AG04449 (cell line): ENCODE measurements at places on chromosomes 2 and 18.

DNA sequence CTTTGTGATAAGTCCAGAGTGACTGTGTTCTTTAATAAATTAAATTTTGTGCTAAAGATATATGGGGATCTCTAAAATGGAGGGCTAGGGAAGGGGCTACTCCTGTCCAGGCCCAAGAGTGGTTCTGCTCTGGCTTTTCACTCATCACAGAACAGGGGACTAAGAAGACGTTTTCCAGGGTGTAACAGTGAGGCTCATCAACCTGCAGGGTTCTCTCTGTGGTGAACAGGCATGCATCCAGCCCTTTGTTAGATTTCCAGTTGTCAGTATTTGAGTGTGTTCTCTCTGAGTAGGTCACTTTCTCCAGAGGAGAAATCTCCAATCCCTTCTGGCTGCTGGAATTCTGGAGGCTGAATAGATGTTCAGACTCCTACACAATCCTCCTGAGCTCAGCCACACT, 408.9 kb downstream of the PLCL1 start:
- DNase-seq, result no peak

DNA sequence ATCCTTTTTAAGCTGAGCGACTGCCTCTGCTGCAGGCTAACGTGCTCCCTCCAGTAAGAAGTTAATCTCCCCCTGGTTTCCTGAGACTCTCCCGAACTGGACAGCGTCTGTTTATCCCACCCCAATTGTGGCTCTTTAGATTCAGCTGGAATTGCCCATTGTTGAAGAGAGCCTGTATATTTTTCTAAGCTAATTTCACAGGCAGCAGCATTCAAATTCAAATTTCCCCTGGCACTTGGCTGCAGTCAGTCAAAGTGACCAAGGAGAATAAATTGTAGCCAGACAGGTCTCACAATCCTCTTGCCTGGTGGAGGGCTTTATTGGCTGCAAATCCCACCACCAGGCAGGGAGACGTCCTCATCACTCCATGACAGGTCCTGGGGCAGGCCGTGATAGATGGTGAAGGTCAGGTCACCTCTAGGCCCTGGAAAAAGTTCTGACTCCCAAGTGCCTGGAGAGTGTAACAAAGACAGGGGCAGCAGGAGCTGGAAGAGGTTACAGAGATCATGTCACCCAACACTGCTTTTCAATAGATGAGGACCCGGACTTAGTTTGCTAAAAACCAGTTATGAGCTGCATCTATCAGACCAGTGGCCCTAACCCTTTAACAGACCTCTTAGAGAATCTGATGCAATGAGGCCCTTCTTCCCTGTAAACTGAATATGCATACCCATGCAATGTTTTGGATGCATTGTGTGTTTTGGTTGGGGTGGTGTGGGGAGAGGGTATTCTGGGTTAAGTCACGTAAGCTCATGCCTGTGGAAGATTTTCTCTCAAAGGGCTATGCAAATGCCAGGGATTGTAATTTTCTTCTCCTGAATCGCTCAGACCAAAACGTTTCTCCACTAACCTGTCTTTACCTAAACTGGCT, 32.3 kb upstream of the C18orf32 start:
- no peak for DNase-seq

DNA sequence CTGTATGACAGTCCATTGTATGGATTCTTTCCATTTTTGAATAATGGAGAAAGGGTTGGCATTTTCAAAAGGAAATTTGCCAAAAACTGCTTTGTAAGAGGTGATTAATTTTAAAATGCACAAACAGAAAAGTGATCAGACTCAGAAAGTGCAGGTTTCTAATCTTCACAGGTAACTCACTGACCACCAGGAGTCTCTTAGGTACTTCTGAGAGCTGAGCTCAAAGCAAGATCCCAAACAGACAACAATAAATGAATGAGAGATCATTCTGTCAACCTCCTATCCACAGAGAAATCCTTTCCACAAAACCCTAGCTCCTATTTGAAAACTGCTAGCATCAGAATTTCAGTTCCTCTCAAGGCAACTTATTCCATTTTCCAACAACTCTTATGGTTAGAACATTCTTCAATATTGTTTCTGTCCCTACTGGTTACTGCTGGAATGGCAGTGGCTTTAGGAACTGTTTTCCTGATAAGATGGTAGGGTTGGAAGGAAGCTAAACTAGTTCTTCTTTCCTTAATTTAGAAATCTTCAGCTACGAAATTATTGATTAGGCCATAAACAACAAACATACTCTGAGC, 20.6 kb upstream of the HAAO start:
- DNase-seq, result no peak

GRCh38 chr2:11521775-11522174, 12.1 kb upstream of the GREB1 start:
- no peak for DNase-seq

GRCh38 chr18:68439642-68440041, 275.3 kb downstream of the TMX3 start:
- no peak for DNase-seq

DNA sequence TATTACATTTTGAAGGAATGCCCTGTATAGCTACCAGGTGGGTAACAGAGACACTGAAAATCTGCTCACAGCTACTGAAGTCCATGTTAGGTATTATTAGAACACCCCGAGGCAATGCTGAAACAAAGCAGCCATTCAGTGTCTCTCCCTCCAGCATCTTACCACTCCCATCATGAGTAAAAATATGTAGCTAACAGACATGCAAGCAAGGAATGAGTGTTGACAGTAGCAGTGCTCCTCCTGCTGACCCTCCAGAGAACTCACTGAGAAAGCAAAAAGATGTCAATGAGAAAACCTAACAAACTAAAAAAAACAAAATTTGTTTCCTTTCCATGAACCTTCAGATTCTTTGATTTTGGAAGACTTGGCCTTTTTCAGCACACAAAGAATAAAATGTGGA, 393.9 kb downstream of the LRRTM1 start:
- no peak for DNase-seq

DNA sequence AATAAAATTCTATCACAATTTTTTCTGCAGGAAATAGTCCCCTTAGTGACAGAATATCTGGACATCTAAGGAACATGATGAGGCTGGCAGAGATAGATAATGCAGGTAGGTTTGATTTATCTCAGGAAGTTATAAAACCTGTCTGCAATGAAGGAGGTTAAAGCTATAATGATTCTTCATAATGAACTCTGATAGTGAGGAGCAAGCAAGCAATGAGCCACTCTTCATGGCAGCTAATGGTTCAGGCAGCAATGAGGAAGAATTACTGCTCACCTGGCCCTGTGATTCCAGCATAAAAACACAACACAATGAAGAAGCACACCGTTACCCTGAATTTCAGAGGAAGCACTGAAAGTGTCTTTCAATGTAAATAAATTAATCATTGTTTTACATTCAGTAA, 599.6 kb upstream of the PKDCC start:
- no peak for DNase-seq
